ENCODE measurements at places on chromosomes 7 and 10. TPM values are rescaled to one million over a fixed set of nuclear protein-coding genes. Genes with fewer than 3 reads are reported as not detected.

DNA sequence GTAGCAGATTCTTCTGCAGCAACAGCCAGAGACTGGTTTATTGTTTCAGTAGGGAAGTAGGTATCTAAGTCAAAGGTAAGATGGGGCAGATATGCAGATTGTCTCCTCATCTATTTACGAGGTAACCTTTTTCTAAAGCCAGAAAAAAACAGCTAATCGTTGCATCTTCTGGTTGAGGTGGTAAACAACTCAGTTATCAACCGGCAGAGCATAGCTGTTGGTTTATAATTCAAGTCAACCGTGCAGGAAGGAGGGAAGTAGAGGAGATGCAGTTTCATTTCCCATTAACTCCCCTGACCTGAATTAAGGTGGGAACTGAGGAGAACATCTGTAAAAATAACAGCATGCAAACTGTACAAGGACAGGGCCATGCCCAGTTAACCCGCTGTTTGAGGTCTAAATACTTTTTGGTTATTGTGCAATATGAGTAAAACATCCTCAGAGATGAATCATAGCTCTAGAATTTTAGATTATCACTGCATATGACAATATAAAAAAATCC lies 156.5 kb upstream of the ITGB1 start:
- no peak for DNase-seq

GRCh38 chr10:125844751-125845221 lies 21.4 kb downstream of the BCCIP start:
- no peak for DNase-seq

The VWDE gene
- 0.12 TPM for total RNA-seq

GRCh38 chr7:113120647-113121046 lies 2.3 kb upstream of the SMIM30 start:
- DNase-seq = no peak

DNA sequence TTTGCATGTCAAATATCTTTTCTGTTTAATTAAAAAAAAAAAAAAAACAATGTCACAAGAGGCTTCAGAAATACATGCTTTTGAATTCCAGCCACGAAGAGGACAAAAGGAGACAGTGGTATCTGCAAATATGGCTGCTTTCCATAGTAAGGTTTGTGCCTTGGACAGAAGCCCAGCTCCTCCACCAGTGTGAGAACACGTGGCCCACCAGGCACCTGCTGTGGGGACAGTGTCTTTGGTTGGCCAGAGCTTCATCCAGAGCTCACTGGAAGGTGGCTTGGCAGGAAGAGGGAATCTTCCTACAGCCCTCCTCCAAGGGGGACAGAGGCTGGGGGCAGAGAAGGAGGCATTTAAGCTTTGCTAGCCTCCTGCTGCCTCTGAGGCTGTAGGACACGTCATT lies 144.6 kb downstream of the GLCCI1 start:
- DNase-seq = no peak

The FOXL3 gene
- total RNA-seq = not detected

- DNase-seq = no peak
These were observed 5.2 kb downstream of the NAMPT start for GRCh38 chr7:106279425-106280197.

DNA sequence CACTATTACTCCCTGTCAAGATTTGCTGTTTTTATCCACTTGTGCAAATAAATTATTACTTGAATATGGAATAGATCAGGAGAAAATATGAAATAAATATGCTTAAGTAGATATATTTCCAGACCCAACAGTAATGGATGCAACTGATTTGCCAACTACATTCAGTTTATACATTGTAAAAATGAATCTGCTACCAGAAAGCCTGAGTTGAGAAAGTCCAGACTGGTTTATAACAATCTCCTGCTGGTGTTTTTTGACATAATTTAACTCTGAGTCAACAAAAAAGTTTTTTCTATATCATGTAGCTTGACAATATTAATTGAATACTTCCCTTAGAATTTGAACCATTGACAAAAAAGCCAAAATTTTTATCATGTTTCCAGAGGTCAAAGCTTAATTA lies 265.8 kb upstream of the SEMA3D start:
- no peak for DNase-seq
